IPS-NIHi11 (cell line): ENCODE measurements at places on chromosomes 2 and 18.

DNA sequence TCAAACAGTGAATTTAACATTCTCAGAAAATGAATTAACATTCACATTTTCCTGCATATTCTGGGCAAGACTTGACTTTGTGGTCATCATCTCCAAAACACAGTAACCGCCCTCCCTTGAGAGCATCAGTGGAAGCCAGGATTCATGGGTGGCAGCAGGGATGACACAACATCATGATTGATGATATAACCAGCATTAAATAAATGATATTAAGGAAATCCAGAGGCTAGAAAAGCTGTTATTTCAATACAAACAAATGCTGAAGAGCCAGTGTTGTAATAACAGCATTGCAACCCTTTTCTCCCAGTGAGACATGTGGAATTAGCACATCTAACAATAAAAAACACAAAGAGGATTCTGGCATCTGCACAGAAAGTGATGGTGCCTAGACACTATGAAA is 41.1 kb downstream of the CDC42EP3 start:
- DNase-seq = no peak

DNA sequence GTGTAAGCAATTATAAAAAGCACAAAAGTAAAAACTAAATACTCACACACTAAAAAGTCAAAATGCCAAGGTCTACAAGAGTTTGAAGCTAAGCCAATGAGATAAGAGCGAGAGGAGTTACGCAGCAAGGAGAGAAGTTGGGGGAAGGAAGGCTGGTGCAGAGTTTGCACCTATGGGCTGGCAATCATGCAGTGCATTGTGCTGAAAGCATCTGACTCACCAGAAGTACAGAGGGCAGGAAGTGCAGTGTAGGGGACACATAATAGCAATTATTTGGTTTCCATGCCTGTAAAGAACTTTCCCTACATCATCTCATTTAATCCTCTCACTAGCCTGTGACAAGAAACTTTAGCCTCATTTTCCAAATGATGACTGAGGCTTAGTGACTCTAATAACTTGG is 142.7 kb upstream of the KYNU start:
- no peak for DNase-seq

- DNase-seq = no peak
Measured at GRCh38 chr2:223363085-223363484, 239.1 kb downstream of the SCG2 start.

GRCh38 chr2:55099878-55100820 is 49.9 kb upstream of the RTN4 start:
- DNase-seq = no peak

DNA sequence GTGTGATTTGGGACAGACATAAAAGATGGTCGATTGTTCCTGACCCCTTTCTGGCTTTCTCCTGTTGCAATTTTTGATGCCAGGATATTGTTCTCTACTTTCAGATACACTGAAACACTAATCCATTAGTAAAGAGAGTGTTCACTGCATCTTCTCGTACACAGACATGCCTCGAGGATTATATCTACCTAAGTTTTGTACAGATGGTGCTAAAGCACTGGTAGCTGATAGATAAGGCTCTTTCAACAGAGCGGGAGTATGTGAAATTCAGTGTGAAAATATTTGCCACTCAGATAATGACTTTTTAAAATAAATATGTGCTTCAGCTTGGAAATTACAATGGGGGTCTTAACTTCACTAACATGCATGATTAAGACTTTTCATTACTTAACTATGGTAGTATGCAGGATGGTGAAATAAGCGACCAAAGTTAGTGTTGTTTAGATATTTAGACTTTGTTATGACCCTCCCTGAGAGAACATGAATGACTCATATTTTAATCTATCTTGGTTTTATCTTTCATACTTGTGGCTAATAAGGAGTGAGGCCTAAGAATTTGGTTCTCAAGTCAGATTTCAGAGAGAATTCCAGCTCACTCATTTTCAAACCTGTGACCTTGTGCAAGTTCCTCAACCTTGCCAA is 474.9 kb downstream of the NRXN1 start:
- no peak for DNase-seq

DNA sequence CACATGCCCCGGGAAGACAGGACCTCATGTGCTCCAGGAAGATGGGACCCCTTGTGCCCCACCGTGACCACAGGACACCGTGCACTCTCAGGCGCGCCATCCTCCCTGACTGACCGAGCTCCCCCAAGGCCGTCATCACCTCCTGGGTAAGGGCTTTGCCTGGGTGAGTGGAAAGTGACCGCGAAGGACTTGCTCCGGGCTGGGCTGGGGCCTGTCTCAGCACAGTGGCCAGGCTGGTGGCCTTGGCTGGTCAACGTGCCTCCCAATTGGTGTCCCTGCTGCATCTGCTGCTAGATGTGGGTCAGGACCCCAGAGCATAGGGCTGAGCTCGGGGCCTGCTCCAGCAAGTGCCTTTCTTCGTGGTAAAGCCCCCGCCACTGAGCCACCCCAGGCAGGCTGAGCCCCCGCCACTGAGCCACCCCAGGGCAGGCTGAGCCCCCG is 69.7 kb upstream of the CTDP1 start:
- no peak for DNase-seq

DNA sequence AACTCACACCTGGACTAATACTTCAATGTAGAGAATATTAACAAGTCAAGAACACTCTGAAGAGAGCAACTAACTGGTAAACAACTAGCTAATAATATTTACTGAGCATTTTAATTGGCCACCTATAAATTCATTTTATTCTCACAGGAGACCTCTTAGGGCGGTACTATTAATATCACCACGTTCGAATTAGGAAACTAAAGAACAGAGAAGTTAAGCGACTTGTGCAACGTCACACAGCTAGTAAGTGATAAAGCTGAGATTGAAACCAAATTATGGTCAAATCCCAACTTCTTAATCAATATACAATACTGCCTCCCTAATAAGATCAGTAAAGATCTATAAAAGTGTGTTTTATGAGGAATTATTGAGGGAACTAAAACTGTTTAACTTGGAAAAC is 1034.3 kb upstream of the POU3F3 start:
- DNase-seq = no peak

DNA sequence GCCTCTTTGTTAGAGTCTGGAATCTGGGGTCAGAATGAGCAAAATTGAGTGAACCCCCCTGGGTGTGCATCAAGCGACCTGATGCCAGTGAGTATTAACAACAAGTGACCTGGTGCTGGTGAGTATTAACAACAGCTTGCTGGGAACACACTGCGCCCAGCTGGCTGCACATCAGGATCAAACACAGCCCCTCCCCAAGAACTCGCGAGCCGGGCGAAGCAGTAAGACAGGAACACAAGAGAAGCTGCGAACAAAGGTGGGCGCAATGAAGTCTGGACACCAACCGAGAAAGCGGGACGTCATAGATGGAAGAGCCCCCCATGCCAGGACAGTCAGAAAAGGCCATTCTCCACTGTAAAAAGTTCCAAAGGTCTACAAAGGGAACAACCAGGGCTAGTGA is 34.3 kb downstream of the CRACDL start:
- no peak for DNase-seq

DNA sequence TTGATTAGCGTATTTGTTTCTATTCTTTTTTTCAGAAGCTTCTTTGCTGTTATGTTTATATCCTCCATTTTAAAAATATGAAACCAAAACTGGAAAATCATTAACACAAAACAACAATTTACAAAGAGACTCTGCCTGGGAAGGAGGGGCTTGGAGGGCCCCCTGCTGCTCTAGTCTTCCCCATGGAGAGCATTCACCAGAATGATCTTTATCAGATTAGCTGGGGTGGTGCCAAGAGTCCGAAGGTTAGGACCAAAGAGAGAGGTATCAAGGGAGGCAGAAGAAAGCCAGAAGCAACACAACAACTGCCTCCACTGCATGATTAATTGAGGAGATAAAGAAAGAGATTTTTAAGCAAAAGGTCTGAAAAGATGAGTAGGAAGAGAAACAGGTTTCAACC is 218.6 kb downstream of the IRS1 start:
- DNase-seq = no peak

- no peak for DNase-seq
Measured at GRCh38 chr18:5584746-5585417, 41.1 kb upstream of the EPB41L3 start.

- DNase-seq = no peak
Measured at GRCh38 chr2:214604861-214605260, 194.0 kb downstream of the VWC2L start.

DNA sequence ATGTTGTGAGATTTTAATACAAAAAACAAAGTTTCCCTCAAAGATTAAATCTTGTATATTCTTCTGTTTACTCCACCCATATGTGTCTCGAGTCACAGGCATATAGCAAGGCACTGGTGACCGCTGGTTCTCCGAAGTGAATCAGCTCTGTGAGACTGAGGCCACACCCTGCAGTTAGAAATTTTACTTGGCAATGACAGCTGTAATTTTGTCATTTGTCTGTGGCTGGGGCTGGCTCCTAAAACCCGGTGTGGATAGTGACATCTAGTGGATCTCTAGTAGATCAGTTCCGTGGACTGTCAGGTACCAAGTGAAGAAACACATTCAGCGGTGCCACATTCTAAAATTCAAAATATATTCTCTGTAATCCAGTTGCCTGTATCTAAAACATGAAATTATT is 278.0 kb downstream of the NEDD4L start:
- DNase-seq = peak; percentile 67

- DNase-seq = no peak
Measured at GRCh38 chr2:241224018-241224850, 35.8 kb downstream of the ANO7 start.

GRCh38 chr2:236852100-236852976 is 233.4 kb upstream of the COPS8 start:
- no peak for DNase-seq

DNA sequence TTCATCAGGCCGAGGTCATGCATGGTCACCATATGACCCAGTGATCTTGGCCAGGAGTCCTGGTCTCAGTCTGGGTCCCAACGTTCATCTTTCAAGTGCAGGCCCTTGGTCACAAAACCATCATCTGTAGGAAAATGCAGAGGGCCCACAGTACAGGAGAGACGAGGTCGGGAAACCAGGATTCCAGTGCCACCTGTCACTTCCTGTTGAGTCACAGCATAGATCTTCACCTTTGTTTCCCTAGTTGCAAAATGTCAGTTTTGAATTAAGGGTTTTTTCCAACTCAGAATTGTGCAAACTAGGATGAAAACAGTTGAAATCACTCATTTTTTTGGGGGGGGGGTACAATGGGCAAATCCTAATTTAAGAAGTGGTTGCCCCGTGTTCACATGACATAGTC is 162.2 kb downstream of the INSIG2 start:
- DNase-seq = no peak

DNA sequence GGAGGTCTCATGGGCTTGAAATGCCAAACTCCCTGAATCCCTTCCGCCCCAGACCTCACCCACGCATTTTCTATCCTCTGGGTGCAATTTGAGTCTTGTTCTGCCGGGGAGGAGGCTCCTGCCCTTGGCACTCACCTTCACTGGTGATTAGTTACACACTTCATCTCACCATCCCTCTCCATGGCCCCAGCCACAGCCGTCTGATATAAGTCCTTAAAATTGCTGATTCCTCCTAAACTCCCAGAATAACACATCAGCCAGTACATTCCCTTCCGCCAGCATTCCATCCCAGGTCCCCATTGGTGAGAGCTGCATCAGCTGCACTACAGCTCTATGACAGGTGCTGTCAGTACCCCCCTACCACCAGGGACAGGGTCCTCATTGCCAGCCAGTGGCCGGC is 3.9 kb downstream of the TIMM21 start:
- no peak for DNase-seq

DNA sequence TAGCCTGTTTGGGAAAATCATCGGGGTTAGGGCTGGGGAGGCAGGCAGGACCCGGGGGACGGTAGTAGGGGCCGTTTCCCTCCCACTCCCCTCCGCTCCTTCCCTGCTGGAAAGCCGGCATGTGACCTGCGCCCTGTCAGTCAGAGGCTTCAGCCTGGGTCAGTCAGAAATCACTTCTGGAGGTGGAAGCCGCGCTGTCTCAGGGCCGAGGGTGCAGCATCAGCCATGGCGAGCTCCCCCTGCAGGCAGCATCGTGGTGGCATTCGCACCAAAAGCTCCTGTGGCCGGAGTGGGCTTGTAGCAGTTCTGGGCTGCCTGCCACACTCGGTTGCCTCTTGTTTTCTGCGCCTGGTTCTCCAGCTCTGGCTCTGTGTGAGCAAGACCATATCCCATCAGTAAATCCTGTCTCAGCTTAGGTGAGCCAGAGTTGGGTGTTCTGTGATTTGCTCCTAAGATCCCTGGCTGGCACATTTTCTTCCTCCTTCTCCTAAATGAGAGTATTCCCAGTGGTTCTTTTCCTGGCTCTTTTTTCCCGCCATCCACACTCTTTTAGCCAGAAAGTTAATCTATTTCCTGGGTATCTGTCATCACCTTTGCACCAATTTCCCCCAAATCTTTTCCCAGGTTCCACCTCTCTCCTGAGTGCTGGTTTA is 123.9 kb upstream of the CD302 start:
- DNase-seq = peak; percentile 80

- DNase-seq = peak; percentile 36
Measured at GRCh38 chr2:218607436-218608115, at the start of gene PLCD4. TSS of gene PLCD4 (plus strand) at chr2:218607899. CDS start at chr2:218615740, 7,841 bp downstream.

- DNase-seq = no peak
Measured at GRCh38 chr2:21821672-21822227, 698.0 kb downstream of the TDRD15 start.

DNA sequence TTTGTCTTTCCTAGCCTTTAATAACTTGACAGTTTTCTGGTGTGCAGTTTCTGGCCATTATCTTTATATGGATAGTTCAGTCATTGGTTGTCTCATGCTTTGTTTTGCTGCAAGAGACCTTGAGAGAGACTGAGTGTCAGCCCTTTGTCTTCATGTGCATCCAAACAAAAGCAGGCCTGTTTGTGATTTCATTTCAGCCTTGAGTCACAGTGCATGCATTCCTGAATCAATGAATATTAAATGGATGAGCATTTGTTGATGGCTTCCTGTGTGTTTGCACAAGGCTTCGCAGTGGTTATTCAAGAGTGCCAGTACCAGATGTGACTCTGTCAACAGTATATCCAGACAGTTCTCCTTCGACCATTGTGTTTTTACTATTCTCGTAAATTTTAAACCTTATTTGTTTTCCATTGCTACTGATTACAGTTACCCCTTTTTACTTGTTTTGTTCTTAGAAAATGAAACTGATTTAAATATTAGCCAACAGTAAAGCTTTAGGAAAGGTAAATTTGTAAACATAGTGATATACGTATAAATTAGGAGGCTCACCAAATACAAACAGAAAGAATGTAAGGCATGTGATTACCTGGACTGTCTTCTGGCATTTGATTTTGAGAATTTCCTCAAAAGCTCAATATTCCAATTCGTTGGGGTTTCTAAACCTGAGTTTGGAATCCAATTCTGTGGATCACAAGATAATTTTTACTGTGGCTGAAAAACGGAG is 319.8 kb downstream of the CTNNA2 start:
- DNase-seq = peak; percentile 26

- DNase-seq = peak; percentile 10
Measured at GRCh38 chr2:164954954-164955701, at the start of gene SLC38A11. TSS of gene SLC38A11 (minus strand) at chr2:164955525. CDS start at chr2:164955247, 278 bp downstream.

- no peak for DNase-seq
Measured at GRCh38 chr2:224174521-224174920, 135.4 kb upstream of the SERPINE2 start.

GRCh38 chr2:133004623-133005022 is 334.6 kb upstream of the LYPD1 start:
- no peak for DNase-seq
